ENCODE measurements at places on chromosomes 7 and 10. TPM values are rescaled to one million over a fixed set of nuclear protein-coding genes. Genes with fewer than 3 reads are reported as not detected.

The PTF1A gene
- total RNA-seq = not detected

The KLF14 gene
- total RNA-seq = not detected

The FAM25A gene
- not detected for total RNA-seq

The SMO gene
- 17.8 TPM for total RNA-seq

The SERPINE1 gene
- total RNA-seq = 1,155 TPM

The CLRN3 gene
- not detected for total RNA-seq

The CTAGE4 gene
- 0.59 TPM for total RNA-seq

The GPR146 gene
- total RNA-seq = 0.15 TPM

The AGR2 gene
- total RNA-seq = 0.74 TPM

The IRF5 gene
- total RNA-seq = 0.45 TPM

The LRRC18 gene
- not detected for total RNA-seq

The NUTM2A gene
- 1.5 TPM for total RNA-seq

The DYNC1I1 gene
- total RNA-seq = 0.34 TPM

The FRMD4A gene
- total RNA-seq = 28.4 TPM

The OR2A42 gene
- not detected for total RNA-seq

The TSPAN12 gene
- total RNA-seq = 0.17 TPM

The UMAD1 gene
- 7.7 TPM for total RNA-seq

The CALML3 gene
- not detected for total RNA-seq

The GTF2IRD1 gene
- 19.0 TPM for total RNA-seq

The NOC3L gene
- 18.7 TPM for total RNA-seq

The CYP3A7 gene
- total RNA-seq = 0.34 TPM

The FOXI2 gene
- total RNA-seq = not detected

The GPR15LG gene
- total RNA-seq = not detected
